ENCODE measurements at places on chromosomes 1 and 21.
A peak's percentile ranks its signal among the peaks of the same experiment; 100 is the strongest.

- DNase-seq = no peak
These were observed 49.2 kb downstream of the ENAH start for GRCh38 chr1:225603538-225604354.

GRCh38 chr1:201429736-201430501 lies 8.4 kb upstream of the TNNI1 start:
- DNase-seq = no peak

GRCh38 chr1:225962440-225962975 lies 21.5 kb upstream of the LEFTY2 start:
- peak; percentile 45 for DNase-seq

- DNase-seq = peak; percentile 68
These were observed 41.9 kb downstream of the CD34 start for GRCh38 chr1:207868774-207869721.

GRCh38 chr1:11395616-11396015 lies 83.3 kb upstream of the DISP3 start:
- no peak for DNase-seq

- no peak for DNase-seq
These were observed 91.2 kb downstream of the TNFSF18 start for GRCh38 chr1:172959571-172959970.

- peak; percentile 68 for DNase-seq
These were observed 1.6 kb upstream of the MMP23B start for GRCh38 chr1:1630191-1630964.

DNA sequence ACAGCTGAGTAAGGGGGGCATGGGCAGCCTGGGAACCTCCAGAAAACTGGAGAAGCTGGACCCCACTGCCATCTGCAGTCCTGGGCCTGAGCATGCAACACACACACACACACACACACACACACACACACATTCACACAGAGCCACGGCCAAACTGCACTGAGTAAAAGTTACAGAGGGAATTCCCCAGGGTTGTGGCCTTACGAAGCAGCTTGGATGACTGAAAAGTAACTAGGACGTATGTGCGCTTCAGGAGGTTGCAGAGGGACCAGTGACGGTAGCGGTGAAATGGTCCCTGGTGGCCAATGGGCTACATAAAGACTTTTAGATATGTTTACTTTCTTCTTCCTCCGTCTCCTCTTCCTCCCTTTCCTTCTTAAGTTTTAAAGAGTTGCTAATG lies 232.5 kb upstream of the TMEM51 start:
- DNase-seq = no peak

GRCh38 chr1:234108921-234109320 lies 204.4 kb downstream of the SLC35F3 start:
- no peak for DNase-seq

- DNase-seq = peak; percentile 49
These were observed 745 bp downstream of the MAGI3 start for GRCh38 chr1:113390871-113391648.

DNA sequence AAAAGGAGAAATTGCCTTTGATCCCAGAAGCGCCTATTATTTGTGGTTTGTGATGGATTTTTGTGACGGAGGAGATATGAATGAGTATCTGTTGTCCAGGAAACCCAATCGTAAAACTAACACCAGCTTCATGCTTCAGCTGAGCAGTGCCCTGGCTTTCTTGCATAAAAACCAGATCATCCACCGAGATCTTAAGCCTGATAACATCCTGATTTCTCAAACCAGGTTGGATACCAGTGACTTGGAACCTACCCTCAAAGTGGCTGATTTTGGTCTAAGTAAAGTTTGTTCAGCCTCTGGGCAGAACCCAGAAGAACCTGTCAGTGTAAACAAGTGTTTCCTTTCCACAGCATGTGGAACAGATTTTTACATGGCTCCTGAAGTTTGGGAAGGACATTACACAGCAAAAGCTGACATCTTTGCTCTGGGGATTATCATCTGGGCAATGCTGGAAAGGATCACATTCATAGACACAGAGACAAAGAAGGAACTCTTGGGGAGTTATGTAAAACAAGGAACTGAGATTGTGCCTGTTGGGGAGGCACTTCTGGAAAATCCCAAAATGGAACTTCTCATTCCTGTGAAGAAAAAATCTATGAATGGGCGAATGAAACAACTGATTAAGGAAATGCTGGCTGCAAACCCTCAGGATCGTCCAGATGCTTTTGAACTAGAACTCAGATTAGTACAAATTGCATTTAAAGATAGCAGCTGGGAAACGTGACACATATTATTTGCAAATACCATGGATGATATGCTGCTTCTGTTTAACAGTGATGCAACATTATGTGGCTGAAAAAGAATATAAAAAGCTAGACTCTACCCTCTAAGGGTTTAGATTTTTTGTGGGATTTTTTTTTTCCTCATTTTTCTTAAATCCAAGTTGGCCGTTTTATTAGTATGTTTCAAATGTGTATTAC lies 10.5 kb downstream of the PDIK1L start:
- no peak for DNase-seq

- no peak for DNase-seq
These were observed 16.7 kb upstream of the TRIM63 start for GRCh38 chr1:26084091-26084561.

DNA sequence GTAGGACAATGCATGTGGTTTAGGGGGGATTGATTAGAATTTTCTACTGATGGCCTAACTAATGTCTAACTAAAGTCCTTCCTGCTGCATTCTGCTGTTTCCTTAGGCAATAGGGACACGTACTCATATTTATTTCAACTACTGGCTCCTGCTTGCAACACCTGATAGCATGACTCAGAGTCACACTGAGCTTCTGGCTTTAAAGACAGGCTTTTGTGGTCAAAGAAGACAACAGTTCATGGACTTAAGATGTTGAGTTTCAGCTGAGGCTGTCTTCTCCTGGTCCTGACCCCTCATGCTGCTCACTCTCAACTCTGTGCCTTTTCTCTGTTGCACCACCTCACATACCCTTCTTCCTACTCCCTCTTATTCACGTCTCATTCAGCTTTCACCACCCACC lies 29.1 kb upstream of the TRABD2B start:
- DNase-seq = no peak

- DNase-seq = no peak
These were observed 18.5 kb downstream of the DONSON start for GRCh38 chr21:33569991-33570390.

- DNase-seq = no peak
These were observed at the start of gene TTC22 for GRCh38 chr1:54800899-54801759. Gene TTC22, minus strand, starts transcription at chr1:54801323. Its CDS starts 160 bp downstream, at chr1:54801163.

DNA sequence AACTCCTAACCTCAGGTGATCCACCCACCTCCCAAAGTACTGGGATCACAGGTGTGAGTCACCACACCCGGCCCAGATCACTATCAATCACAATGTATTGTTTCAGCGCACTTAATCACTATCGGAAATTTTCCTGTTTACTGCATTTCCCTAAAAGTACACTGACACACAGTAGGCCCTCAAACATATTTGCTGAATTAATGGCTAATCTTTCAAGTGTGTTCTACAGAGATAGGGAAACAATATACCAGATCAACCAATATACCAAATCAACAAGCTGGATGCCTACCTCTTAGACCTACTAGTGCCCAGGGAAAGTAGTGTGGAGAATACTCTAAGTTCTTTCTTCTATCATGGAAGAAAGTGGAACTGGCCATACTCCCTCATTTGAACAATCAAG lies 17.1 kb downstream of the UBR4 start:
- no peak for DNase-seq

DNA sequence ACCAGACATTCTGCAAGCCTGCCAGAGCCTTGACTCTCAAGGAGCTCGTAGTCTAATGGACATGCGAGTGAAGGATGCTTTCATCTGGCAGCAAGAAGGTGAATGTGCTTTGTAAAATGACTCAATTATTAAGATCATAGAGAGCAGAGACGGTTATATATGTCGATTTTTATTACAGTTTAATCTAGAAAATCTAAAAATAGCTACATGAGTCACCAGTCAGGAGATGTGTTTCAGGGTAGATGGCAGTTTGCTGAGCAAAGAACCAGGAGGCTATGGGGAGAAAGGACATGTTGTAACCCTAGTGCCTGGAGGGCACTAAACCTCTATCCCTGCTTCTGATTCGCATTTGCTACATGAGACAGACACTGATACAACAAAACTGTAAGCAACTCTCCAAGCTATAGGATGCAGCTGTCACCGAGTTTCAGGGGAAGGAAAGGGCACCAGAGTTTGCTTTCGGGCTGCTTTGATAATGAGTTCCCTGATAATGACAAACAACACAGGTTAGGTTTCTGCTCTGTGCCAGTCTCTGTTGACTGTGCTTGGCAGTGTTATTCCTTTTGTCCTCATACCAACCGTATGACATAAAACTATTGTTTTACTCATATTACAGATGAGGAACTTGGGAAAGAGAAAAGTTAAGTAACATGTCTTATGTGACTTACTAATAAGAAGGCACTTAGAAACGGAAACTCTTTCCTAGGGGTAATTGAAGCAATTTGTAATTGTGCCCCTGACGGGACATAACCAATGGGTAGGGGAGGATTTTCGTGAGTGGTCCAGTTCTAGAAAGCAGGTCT lies 43.2 kb downstream of the C1orf198 start:
- no peak for DNase-seq

- no peak for DNase-seq
These were observed 23.3 kb upstream of the TBX19 start for GRCh38 chr1:168257397-168257796.

- no peak for DNase-seq
These were observed 22.8 kb downstream of the ERG start for GRCh38 chr21:38475519-38475918.

GRCh38 chr1:74963120-74963519 lies 171.1 kb upstream of the LHX8 start:
- no peak for DNase-seq

GRCh38 chr1:226164154-226164553 lies 22.4 kb downstream of the ACBD3 start:
- no peak for DNase-seq

- no peak for DNase-seq
These were observed 23.3 kb upstream of the C1orf105 start for GRCh38 chr1:172397221-172397620.

- DNase-seq = no peak
These were observed 4.1 kb downstream of the IVL start for GRCh38 chr1:152912471-152912870.

- DNase-seq = no peak
These were observed 10.6 kb downstream of the PAX7 start for GRCh38 chr1:18641005-18641941.

GRCh38 chr1:69421286-69421685 lies 146.4 kb upstream of the LRRC7 start:
- no peak for DNase-seq

DNA sequence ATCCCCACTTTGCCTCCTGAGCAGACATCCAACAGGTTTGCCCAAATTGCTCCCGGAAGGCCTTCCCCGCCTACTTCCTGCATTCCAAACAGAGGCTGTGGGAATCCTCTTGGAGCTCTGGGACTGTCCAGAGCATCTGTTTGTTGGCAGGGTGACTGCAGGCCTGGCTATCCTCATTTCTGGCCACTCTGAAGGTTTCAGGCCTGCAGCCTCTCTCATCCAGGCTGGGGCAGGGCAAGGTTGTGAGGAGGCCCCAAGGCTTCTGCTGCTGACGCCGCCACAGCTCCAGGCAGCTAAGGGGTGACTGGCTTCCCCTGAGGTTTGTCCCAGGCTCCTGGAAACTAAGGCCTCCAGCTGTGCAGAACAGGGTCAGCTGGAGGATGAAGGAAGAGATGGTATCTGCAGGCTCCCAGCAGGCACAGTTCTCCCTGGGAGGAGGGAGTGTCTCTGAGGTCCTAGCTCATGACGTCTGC lies 11.3 kb downstream of the CDK18 start:
- DNase-seq = no peak

- no peak for DNase-seq
These were observed 14.8 kb upstream of the KIF1B start for GRCh38 chr1:10195570-10195969.

DNA sequence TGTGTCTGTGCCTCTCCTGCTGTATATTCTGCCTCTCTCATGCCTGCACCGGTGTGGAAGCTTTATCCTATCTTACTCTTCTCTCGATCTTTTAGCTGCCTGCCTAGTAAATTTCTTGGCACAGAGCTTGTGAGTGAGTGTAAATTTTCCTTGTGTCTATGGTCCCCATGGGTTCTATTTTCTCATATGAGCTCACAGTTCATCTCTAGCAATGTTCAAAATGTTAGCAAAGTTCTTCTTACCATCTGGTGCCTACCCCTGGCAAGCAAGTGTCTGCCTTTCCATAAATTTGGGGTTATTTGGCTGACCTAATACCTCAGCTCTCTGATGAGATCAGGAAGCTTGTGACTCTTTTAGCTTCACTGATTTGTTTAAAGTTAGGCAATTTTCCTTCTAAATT lies 572.1 kb upstream of the BRINP3 start:
- DNase-seq = no peak

DNA sequence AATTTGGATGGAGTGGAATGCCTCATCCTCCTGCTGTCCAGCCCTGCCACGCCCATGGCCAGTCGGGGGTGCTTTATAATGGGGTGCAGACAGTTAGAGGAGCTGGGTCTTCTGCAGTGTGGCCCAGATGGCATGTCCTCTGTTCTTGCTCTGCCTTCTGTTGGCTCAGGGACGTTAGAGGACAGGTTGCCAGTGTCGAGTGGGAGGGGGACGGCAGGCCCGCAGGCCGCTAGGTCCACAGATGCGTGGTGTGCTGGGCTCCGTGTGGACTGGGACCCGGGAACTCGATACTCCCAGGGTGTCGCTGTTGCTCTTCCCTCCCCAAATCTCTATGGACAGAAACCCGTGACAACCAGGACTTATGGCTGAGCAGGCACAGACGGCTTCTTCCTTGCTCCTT lies 33.3 kb downstream of the SIM2 start:
- DNase-seq = no peak

- no peak for DNase-seq
These were observed 129.6 kb upstream of the COA6 start for GRCh38 chr1:234243521-234244260.

DNA sequence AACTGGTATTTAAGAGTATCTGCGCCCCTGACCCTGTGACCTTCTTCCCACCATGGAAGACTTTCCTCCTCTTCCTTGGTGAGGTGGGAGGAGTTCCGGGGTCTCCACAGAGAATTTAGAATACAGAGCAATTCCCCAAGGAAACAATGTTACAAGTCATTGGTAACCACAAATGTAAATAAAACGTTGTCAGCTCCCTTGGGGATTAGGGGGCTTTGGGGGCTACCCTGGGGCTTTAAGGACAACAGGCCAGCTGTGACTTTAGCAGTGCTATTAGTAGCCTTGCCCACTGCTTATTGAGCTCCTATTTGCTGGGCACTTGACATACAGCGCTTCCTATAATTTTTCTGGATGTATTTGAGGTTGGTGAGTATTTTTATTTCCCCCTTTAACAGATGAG lies 69.0 kb downstream of the IGSF21 start:
- no peak for DNase-seq

DNA sequence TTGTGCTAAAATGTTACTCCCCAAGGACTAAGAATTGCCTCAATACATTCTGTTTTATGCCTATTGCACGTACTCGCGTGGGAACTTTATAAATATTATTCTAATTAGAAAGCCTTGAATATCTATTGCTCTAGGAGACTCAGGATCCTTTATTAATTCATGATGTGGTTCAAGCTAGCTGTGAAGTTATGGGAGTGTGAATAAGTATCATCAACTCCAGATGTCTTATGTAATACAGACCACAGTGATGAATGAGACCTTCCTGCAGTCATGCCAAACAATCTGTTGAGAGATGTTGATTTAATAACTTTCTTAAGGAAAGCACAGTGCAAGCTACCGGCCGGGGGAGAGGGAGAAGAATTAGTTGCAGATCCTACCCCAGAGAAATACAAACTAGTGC lies 519.2 kb upstream of the ZP4 start:
- DNase-seq = no peak

All from NCI-H1092 treated with DMSO at 0.1 percent for 48 hours (cell line).